Endothelial cell (in vitro differentiated cells): ENCODE measurements at places on chromosomes 16 and 17.
A peak's percentile ranks its signal among the peaks of the same experiment; 100 is the strongest.

DNA sequence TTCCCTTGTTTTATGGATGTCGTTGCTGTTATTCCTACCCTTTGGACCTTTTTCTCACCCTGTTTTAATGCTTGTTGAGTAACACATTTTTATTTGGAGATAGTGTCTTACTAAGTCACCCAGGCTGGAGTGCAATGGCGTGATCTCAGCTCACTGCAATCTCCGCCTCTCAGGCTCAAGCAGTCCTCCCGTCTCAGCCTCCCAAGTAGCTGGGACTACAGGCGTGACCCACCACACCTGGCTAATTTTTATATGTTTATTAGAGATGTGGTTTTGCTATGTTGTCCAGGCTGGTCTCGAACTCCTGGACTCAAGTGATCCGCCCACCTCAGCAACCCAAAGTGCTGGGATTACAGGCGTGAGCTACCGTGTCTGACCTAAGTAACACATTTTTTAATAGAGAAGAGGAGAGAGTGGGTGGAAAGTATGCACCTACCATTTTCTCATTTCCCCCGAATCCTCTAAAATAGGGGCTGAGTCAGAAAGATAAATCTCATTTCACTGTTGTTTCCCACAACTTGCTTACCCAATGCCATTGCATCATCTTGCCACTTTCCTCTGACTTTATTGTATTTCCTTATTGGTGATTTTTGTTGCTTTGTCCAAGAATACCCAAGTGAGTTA lies 7.0 kb downstream of the DHX40 start:
- H3K4me1 ChIP-seq = no peaks in the 10 kb centered on the region
- no peak for DNase-seq
- H3K27ac ChIP-seq = no peak overlapping the region

DNA sequence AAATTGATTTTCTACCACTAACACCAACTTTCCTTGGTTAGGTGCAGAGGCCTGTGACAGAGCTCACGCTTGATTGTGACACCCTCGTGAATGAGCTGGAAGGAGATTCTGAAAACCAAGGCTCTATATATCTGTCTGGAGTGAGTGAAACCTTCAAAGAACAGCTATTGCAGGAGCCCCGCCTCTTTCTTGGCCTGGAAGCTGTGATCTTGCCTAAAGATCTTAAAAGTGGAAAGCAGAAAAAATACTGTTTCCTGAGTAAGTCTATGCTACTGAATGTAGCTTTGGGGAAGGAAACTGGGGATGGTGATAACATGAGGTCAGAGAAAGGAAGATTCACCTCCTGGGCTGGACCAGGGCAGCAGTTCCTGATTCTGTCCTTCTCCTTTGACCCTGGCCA lies 38.3 kb downstream of the REXO5 start:
- H3K4me3 ChIP-seq = no peak overlapping the region
- H3K27ac ChIP-seq = peak overlapping the region; percentile 23
- H3K36me3 ChIP-seq = no peaks in the 10 kb centered on the region
- H3K27me3 ChIP-seq = no peaks in the 10 kb centered on the region
- H3K4me1 ChIP-seq = peaks cover 16% of the 10 kb centered on the region

DNA sequence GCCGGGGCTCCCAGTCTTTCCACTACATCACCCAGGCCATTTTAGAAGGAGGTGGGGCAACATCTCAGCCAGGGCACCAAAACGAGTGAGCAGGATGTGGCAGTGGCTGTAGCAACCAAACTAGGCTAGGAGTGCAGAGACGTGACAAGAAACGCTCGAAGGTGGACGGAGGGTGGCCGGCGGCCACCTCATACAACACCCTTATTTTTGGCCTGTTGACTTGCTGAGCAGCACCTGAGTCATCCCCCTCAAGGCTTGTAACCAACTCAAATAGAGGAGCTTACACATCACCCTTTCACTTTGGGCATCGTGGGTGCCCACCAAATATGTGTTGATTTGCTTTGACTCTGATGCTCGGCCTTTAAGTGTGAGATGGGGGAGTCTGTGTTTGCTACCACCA lies 23.7 kb upstream of the SOX9 start:
- peaks cover 1% of the 10 kb centered on the region for H3K27me3 ChIP-seq
- no peak for DNase-seq
- H3K4me1 ChIP-seq = no peaks in the 10 kb centered on the region

DNA sequence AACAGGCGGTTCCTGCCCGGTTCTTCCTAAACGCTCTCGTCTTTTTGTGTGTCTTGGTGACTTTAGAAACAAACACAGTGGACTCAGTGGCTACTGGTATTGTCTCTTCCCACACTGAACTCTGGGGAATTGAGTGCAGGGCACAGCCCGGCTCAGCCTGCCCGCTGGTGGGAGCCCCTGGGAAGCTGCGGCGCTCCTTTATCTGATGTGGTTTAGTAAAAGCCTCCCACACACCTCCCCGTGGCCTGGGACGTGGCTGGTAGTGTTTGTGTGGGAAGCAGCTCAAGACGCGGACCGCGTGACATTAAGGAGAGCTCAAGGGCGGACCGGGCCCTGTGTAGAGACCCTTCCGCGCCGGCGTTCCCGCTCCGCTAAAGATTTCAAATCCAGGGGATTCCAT lies 55.4 kb upstream of the PVALEF start:
- no peak overlapping the region for H3K4me3 ChIP-seq
- no peak for DNase-seq
- H3K4me1 ChIP-seq = no peaks in the 10 kb centered on the region
- peaks cover 18% of the 10 kb centered on the region for H3K27me3 ChIP-seq
- H3K36me3 ChIP-seq = peaks cover 3% of the 10 kb centered on the region
- H3K27ac ChIP-seq = no peak overlapping the region

- H3K4me1 ChIP-seq = no peaks in the 10 kb centered on the region
- no peaks in the 10 kb centered on the region for H3K27me3 ChIP-seq
These were observed 93.4 kb upstream of the TNRC6A start for GRCh38 chr16:24635900-24636610.

DNA sequence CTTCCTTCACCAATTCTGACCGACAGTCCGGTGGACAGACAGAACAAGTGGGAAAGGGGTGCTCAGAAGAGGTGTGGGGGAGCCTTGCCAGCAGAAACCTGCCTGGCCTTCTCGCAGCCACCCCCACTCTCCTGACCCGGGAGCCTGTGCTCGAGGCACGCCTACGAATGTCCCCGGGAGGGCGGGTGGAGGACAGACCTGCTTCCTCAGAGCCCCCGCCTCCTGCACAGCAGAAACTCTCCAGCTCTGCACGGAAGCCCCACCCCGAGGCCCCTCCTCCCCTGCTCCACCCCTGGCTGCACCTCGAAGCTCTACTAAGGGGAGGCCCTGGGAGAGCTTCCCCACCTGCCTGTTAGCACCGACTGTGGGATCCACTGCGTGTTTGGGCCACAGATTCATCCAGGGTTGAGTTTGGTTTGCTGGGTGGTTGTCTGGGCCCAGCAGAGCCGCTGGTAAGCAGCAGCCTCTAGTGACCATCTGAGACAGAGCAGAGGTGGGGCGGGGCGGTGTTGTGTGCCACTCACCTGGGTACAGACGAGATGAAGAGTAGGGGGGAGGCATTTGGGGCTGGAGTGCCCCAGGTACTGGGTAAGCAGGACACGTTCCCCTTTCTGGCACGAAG lies 6.2 kb downstream of the TAF1C start:
- DNase-seq = no peak
- H3K27me3 ChIP-seq = peaks cover 2% of the 10 kb centered on the region
- no peak overlapping the region for H3K4me3 ChIP-seq
- H3K27ac ChIP-seq = no peak overlapping the region
- H3K36me3 ChIP-seq = peaks cover 23% of the 10 kb centered on the region

DNA sequence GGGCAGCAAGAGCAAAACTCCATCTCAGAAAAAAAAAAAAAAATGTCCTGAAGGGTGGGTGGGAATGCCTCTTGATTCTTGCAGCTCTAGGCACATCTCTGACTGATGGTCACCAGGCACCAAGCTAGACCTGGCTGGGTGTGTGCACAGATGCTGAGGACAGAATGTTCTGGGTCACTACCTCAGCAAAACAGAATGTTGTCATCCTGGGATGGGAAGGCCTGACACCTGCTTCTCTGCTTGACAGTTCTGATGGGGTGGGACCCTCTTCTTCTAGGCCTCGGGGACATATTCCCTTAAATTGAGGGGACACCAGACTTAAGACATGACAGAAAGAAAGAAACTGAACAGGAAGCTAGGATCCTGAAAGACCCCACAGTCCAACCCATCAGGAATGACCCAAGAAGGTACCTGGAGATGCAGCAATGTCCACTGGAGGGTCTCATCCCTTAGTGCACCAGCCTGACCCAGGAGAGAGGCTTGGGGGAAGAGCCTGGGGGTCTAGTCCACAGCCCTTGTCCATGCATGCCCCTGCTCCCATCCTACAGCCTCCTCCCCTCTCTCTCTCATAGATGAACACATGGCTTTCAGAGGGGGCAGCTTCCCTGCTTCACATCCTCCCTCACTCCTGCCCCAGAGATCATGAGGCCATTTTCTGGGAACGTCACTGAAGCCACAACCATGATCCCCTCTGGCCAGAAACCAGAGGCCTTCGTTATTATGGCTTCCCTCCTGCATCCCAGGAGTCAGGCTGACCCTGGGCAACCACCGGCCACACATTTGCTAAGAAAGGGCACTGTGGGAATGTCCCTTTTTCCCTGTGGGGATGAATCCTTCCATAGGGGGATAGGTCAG lies 3.8 kb upstream of the STAT5B start:
- H3K27me3 ChIP-seq = peaks cover 7% of the 10 kb centered on the region
- H3K27ac ChIP-seq = no peak overlapping the region
- peaks cover 29% of the 10 kb centered on the region for H3K4me1 ChIP-seq
- no peaks in the 10 kb centered on the region for H3K36me3 ChIP-seq

- H3K4me1 ChIP-seq = peaks cover 21% of the 10 kb centered on the region
- peak overlapping the region; percentile 93 for H3K4me3 ChIP-seq
- H3K27me3 ChIP-seq = peaks cover 9% of the 10 kb centered on the region
- H3K36me3 ChIP-seq = peaks cover 6% of the 10 kb centered on the region
- DNase-seq = no peak
These were observed 1.6 kb downstream of the ZNF598 start for GRCh38 chr16:2008009-2008526.

DNA sequence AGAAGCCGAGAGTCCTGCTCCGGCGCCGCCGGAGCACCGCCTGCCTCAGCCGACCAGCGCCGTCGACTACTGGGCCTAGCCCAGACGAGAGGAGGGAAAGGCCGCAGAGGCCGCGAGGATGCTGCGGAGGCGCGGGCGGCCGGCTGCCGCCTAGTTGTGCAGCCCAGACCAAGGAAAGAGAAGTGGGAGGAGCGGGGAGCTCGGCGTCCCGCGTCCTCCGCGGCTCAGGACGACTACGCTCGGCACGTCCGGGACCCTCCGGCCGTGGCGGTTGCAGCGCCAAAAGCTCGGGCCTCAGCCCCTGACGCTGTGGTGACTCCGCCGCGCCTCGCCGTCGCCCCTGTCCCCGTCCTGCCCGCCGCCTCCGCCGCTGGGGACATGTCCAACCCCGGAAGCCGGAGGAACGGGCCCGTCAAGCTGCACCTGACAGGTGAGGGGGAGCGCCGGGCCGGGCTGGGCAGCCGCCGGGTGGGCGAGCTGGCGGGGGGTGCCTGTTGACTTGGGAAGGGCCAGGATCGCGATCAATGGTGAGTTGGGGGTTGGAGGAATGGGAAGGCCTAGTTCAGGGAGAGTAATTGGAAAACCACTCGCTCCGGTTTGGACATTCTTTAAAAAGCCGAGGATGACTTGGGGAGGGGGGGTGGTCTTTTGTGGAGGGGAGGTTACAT lies 37.7 kb downstream of the RNF135 start:
- peaks cover 11% of the 10 kb centered on the region for H3K4me1 ChIP-seq
- H3K4me3 ChIP-seq = peak overlapping the region; percentile 91
- H3K36me3 ChIP-seq = peaks cover 4% of the 10 kb centered on the region

- H3K4me3 ChIP-seq = no peak overlapping the region
- no peaks in the 10 kb centered on the region for H3K36me3 ChIP-seq
- H3K27me3 ChIP-seq = no peaks in the 10 kb centered on the region
- H3K4me1 ChIP-seq = peaks cover 13% of the 10 kb centered on the region
- no peak overlapping the region for H3K27ac ChIP-seq
- DNase-seq = peak; percentile 74
These were observed 10.0 kb downstream of the PITPNC1 start for GRCh38 chr17:67386965-67387551.

DNA sequence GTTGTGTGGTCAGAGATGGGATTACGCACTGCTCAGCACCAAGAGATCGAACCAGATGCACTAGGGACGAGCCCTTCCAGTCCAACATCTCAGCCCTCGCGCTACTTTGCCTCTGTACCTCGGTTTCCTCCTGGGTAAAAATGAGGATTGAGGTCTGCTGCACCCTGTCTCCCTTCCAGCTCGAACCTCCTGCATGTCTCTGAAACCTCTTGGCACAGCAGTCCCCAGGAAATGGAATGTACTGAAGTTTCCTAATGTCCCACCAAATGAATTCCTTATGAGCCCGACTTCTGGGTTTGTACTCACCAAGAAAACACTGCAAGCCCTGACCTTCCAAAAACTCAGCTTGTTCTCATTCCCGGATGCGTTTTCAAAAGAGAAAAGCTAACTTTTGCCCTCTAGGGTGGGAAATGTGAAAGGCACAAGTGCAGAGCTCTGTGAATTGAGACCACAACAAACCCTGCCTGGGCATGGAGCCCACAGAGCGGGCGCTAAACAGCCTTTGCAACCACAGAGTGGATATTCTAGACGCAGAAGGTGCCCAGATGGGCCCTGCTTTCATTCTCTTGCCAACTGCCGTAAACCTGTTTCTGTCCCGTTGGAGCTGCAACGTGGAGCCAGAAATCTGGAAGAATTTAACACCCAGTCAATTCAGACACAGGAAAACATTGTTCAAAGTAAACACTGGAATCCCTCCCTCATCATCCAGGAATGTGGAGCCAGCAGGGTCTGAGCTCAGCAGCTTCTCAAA lies 10.3 kb downstream of the CDRT4 start:
- peak overlapping the region; percentile 84 for H3K27ac ChIP-seq
- peaks cover 5% of the 10 kb centered on the region for H3K27me3 ChIP-seq
- H3K4me1 ChIP-seq = peaks cover 31% of the 10 kb centered on the region
- peaks cover 28% of the 10 kb centered on the region for H3K36me3 ChIP-seq

DNA sequence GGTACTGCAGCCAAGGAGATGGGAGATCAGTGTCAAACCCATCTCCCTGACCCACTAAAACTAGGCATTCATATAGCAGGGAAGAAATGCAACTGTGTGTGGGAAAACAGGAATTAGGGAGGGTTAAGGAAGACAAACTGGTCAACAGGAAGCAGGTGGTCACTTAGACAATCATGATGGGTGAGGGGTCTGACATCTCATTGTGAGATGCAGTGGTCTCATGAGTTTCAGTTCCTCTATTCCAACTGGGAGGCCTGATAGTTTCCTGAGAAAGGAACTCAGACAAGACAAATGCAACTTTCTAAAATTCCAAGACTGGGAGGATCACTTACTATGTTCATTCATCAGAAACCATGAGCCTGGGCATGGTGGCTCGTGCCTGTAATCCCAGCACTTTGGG lies 361.4 kb upstream of the C16orf82 start:
- H3K4me1 ChIP-seq = peaks cover 5% of the 10 kb centered on the region
- peak overlapping the region; percentile 91 for H3K27ac ChIP-seq
- H3K4me3 ChIP-seq = no peak overlapping the region
- peaks cover 3% of the 10 kb centered on the region for H3K27me3 ChIP-seq
- DNase-seq = peak; percentile 10

DNA sequence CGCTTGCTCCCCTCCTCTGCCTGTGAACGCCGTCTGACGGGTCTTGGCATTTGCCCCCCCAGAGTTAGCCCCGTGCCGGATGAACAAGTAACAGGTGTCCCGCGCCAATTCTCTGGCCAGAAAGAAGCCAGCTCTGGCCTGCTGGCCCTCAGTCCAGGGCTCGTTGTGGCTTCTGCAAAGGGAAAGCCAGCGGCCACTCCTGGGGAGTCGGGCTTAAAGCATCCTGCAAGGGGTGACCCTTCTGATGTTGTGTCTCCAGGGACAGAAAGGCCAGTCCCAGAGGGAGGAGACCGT lies 18.4 kb upstream of the OSGIN1 start:
- DNase-seq = no peak
- no peak overlapping the region for H3K4me3 ChIP-seq
- no peaks in the 10 kb centered on the region for H3K36me3 ChIP-seq
- H3K27ac ChIP-seq = no peak overlapping the region
